ENCODE measurements at places on chromosomes 3 and 15. TPM values are rescaled to one million over a fixed set of nuclear protein-coding genes. Genes with fewer than 3 reads are reported as not detected.

ZCWPW2 gene
- 0.28 TPM for polyA plus RNA-seq

TRIM71 gene
- not detected for polyA plus RNA-seq

ITPKA gene
- 0.47 TPM for polyA plus RNA-seq

DLEC1 gene
- polyA plus RNA-seq: 0.39 TPM

GP5 gene
- polyA plus RNA-seq: 0.01 TPM

INKA1 gene
- 26.3 TPM for polyA plus RNA-seq
